ENCODE measurements at places on chromosomes 11 and 22. TPM values are rescaled to one million over a fixed set of nuclear protein-coding genes. Genes with fewer than 3 reads are reported as not detected.

The BBOX1 gene
- not detected for total RNA-seq

The CRYBB3 gene
- not detected for total RNA-seq

GRCh38 chr11:60763692-60764369 lies 7.2 kb downstream of the MS4A15 start:
- DNase-seq = peak; percentile 7

- no peak for DNase-seq
These were observed 39.5 kb upstream of the CUL5 start for GRCh38 chr11:107969219-107969618.
